WTC11 (cell line): ENCODE measurements at places on chromosomes 2 and 18.

- no peak for DNase-seq
Measured at GRCh38 chr2:40431600-40431955, 20.3 kb downstream of the SLC8A1 start.

DNA sequence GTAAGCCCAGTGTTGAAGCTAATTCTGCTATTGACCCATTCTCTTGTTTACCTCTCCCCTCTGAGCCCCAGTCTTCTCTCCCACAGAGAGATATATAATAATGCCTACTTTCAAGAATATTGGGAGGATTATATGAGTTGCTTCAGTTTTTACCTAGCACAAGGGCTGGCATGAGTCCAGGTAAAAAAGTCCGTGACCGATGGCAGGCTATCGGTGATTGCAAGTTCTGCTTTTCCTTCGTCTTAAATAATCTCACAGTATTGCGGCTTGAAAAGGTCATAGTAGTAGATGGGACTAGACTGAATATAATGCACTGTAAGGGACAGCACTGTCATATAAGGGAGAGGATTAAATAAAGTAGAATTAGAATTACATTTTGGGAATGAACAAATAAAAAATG, 77.6 kb downstream of the KIF5C start:
- no peak for DNase-seq

GRCh38 chr2:40352041-40352702, 99.7 kb downstream of the SLC8A1 start:
- no peak for DNase-seq

DNA sequence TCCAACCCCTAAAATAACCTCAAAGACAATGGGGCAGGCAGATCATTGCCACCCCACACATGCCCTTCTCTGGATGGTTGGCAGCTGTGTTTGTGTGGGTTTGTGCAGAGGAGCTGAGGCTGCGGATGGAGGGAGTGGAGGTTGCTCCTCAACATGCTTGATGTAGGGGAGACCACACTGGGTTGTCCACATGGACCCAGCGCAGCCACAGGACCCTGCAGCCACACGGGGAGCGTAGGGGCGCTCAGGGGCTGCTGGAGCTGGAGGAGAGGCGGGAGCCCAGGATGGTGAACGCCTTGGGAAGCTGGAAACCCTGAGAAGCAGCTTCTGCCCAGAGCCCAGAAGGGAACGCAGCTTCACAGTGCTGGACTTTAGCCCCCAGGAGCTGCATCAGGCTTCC, 56.3 kb upstream of the TMEM18 start:
- no peak for DNase-seq

- DNase-seq, result no peak
Measured at GRCh38 chr2:98234776-98235175, 111.5 kb upstream of the CNGA3 start.

DNA sequence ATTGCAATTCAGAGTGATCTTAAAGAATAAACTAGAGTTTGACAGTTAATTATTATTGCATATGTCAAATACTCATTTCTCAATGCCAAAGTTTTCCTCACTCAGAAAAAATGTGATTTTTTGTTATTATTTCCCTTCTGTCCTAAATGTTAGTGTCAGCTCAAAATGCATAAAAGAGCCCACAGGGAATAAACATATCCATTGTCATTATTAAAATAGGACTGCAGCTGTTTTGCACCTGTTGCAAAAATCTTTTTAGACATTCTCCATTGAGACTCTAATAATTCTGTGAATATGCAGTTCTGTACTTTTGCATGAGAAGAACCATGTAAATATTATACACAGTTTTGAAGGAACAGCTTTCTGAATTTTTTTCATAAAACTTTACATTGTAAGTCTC, 540.0 kb upstream of the SLC39A10 start:
- no peak for DNase-seq

DNA sequence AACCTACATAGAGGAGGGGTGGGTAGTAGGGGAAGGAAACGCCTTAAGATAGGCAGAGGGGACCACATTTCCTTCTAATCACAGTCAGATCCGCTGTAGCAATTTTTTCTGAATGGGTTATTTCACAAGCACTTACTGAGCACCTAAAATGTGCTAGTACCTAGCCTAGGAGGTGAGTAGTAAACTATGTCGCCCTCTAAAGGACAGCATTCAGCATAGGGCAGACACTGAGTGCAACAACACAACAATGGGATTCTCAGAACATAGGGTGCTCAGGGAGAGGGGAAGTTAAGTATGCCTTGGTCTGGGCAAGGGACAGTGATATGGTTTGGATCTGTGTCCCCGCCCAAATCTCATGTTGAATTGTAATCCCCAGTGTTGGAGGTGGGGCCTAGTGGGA, 166.1 kb upstream of the RAB6C start:
- DNase-seq, result no peak

- DNase-seq, result no peak
Measured at GRCh38 chr2:229868794-229869193, 53.0 kb downstream of the TRIP12 start.

DNA sequence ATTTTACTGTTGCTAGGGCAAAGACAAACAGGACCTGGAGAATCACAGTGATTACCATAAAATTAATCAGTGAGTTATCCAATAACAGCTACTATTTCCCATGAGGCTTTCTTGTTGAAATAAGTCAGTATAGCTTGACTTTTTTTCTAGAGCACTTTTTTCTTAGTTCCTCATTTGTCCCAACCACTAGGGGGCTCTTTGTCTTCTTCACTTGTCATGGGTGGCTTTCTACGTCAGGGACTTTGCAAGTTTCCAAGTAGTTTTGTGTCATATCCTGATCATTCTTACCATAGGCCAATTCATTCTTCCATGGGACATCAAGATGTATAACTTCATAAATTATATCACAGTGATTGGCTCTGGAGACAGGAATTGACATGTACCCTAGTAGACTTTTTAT, 1019.6 kb upstream of the PIK3C3 start:
- DNase-seq, result no peak

DNA sequence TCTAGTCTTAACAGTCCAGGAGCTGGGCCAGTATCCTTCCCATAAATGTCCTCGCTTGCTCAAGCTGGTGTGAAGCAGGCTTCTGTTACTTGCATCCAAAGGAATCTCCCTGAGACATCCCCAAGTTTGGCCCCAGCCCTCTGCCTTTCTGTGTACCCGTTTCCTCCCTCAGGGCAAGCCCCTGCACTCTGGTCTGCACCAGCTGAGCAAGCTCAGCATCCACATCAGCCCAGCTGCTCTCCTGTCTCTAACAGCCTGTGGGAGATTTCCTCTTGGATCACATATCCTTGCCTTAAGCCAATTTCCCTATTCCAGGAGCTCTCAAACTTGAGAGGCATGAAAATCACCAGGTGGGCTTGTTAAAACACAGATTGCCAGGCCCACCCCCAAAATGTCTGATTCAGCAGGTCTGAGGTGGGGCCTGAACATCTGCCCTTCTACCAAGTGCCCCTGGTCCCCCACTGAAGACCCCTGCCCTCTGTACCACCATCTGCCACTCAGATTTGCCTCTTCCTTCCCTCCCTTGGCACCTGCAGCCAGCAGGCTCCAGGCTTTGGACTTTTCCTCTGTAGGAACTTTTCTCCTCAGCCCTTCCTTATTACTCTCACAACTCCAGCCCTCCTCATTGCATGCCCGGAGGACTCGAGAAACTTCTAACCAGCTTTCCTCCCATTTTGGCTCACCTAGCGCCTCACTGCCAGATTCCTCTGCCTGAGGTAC, 32.1 kb downstream of the REEP1 start:
- no peak for DNase-seq

DNA sequence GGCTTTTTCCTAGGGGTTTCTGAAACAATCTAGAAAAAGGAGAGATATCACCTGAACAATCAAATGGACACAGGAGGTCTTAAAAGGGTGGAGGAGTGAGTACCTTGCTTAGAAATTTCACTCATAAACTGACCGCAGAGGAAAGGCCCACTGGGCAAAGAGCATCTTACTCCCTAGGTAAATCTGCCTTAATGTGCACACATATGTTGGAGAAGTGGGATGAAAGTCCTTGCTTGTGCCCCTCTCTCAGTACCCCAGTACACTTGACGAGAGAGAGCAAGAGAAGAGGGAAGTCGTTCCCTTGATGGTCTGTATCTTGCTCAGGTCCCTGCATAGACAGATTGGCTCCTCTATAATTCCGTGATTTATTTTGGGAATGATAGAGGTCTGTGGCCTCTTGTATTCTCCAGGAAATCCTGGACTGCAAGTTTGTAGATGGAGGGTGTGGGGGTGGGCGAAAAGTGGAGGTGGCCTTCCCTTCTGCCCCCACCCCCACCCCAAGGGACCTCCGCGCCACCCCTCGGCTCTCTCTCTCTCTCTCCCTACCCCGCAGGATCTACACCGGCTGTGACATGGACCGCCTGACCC, 6.8 kb downstream of the TBR1 start:
- DNase-seq, result no peak

GRCh38 chr2:196617430-196617829, 22.1 kb upstream of the CCDC150 start:
- no peak for DNase-seq

GRCh38 chr18:49185623-49186022, 234.9 kb upstream of the SMAD7 start:
- no peak for DNase-seq

DNA sequence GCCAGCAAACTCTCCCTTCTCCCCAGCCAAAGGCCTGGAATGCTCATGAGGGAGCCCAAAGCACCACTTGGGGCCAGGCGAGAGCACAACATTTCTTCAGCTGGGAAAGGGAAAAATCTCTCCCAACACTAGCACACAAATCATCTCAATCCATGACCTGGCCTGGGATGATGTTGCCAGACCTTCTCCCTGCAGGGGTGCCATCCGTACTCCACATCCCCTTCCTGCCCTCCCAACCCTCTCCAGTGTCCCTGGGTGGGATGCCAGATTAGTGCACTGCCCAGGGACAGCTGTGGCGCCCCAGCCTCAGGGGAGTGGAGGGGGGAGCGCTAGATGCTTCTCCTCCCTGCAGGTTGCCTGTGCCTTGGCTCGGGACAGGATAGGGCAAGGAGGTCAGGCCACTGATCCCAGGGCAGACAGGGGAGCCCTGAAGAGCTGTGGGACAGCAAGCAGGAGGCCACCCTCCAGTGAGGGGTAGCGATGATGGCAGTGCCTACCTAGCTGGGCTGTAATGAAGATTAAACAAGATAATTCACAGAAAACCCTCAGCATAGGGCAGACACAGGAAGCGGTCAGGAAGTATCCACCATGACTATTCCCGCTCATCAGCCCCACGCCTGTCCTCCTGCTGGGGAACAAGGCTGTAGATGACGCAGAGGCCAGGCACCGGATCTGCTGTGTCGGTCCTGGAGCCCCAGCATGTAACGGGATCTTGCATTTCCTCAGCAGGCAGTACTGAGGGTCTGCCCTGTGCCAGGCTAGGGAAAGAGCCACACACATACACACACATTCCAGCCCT, 31.1 kb downstream of the SERTAD2 start:
- DNase-seq, result peak; percentile 32

- peak; percentile 5 for DNase-seq
Measured at GRCh38 chr2:218022131-218022850, 19.5 kb upstream of the TNS1 start.

DNA sequence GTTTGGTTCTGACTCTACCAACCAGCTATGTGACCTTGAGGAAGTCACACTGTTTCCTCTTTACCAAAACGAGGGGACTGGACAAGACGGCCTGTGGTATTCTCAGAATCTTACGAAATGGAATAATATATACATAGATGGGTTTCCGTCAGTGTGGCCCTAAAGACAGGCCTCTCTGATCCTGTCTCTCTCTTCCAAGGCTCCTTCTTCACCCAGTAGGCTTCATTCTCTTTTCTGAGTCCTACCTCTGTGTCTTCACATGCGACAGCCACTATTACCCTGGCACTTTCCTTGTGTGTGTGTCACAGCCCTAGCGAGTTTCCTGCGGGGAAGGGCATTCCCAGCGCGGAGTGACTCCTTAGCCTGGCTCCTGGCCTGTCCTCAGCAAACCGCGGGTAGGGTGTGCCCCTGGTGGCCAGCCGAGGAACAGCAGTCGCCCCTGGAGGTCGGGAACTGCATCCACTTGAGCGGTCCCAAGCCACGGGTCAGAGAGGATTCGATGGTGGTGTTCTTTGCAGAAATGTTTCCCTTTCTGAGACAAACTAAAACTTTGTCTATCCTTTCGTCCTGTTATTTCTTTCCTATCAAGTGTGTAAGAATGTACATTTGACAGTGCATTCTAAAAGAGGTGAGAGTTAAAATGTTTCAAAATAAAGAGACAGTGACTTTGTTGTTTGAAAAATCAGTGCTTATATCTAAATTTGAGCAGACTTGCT, 63.3 kb downstream of the RAB31 start:
- DNase-seq, result peak; percentile 96

DNA sequence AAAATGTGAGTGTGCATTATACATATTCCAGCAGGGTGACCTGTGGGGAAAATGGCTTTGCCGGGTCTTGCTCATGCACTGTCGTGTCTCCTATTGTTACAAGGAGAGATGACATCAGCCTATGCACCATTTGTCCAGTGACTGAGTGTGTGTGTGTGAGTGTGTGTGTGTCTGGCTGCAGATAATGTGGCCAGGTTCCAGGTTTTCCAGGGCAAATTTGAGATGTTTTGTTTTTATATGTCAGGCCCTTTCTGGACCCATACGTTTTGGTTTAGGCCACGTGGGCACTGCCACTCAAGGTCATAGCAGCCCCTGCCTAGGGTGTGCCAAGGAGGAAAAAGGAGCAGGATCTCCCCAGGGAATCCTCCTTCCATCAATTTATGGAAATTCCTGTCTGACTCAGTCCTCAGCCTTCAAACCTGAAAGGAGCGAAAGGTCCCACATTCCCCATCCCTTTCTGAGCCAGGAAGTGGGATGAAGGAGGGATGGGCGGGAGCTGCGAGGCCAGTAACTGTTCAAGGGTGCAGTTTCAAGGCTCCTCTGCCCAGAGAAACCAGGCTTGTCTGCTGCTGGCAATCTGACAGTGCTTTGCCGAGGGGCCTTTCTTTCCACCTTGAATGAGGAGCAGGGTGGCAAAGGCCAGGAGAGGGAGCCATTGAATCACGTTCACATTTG, 93.0 kb upstream of the SMAD2 start:
- DNase-seq, result peak; percentile 63

- no peak for DNase-seq
Measured at GRCh38 chr18:33404244-33404873, 36.2 kb downstream of the CCDC178 start.

DNA sequence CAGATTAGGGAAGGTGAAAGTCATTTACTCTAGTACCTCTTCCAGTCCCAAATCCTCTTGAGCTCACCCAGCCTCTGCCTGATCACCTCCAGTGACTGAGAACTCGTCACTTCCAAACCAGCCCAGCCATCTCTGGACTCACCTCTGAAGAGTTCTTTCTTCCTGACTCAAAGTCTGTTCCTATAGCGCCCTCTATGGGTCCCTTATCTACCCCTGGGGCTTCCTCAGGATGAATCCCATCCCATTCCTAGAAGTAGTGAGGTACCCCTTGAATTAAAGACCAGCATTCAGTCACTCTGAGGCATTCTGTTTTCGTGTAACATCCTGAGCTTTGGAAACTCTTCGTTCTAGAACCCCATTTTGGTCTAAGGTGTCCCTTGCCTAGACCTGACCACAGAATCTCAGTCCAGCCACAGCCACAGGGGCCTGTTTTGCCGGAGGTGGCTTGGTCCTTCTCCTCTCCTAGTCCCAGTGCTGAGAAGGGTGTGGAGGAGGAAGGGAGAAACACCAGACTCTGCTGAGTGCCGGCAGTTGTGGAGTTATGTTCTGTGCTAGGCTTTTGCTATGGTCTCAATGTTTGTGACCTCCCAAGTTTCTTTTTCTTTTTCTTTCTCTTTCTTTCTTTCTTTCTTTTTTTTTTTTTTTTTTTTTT, 32.7 kb downstream of the SIX3 start:
- peak; percentile 71 for DNase-seq
